ENCODE measurements at places on chromosomes 12 and 14. TPM values are rescaled to one million over a fixed set of nuclear protein-coding genes. Genes with fewer than 3 reads are reported as not detected.

ACRBP gene
- 0.46 TPM for total RNA-seq

SRGAP1 gene
- total RNA-seq = 24.7 TPM

HECTD1 gene
- total RNA-seq = 350 TPM

INHBC gene
- not detected for total RNA-seq

AQP2 gene
- total RNA-seq = not detected

SMCO2 gene
- total RNA-seq = 0.46 TPM

DHH gene
- 0.46 TPM for total RNA-seq

DNAJC22 gene
- 0.92 TPM for total RNA-seq

ANO4 gene
- total RNA-seq = 27.2 TPM

GPD1 gene
- total RNA-seq = 12.2 TPM

STYX gene
- total RNA-seq = 32.5 TPM

GPATCH2L gene
- total RNA-seq = 86.5 TPM

ESRRB gene
- total RNA-seq = 0.92 TPM

MANSC4 gene
- not detected for total RNA-seq

JPH4 gene
- 50.3 TPM for total RNA-seq

KRT1 gene
- 0.46 TPM for total RNA-seq

KRT82 gene
- not detected for total RNA-seq

VDR gene
- 0.23 TPM for total RNA-seq

SDS gene
- 0.69 TPM for total RNA-seq

FRS2 gene
- 61.6 TPM for total RNA-seq

ENDOU gene
- not detected for total RNA-seq

OAS3 gene
- 3.5 TPM for total RNA-seq
